Vagina (tissue), 2 donors: ENCODE measurements at places on chromosomes 13 and 19.
A peak's percentile ranks its signal among the peaks of the same experiment; 100 is the strongest.

DNA sequence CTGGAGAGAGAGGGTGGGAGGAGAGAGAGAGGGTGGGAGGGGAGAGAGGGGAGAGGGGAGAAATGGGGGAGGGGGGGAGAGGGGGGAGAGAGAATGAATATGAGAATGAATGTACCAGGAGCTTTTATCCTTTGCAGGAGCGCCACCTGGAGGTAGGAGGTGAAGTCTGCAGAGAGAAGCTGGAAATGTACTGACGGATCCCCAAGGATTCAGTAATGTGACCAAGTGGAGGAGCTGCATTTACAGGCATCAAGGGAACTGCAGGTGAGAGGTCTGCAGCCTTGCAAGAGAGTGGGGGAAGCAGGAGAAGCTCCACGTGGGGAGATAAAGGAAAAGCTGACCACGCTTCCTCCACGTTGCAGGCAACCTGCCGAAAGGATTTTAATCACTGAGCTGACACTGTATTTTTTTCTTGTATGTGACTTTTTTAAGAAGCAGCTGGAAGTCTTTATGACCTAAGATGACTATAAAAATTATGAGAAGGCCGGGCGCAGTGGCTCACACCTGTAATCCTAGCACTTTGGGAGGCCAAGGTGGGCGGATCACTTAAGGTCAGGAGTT is 33.7 kb downstream of the VSTM1 start:
- H3K27me3 ChIP-seq: no peaks in the 10 kb centered on the region
- no peaks in the 10 kb centered on the region for H3K36me3 ChIP-seq
- H3K4me1 ChIP-seq: no peaks in the 10 kb centered on the region
- H3K27ac ChIP-seq: no peak overlapping the region

GRCh38 chr19:13817615-13818371 is 22.6 kb downstream of the ZSWIM4 start:
- H3K27ac ChIP-seq: no peak overlapping the region
- no peak overlapping the region for H3K4me3 ChIP-seq
- no peak for DNase-seq
- no peaks in the 10 kb centered on the region for H3K4me1 ChIP-seq
- no peaks in the 10 kb centered on the region for H3K36me3 ChIP-seq

DNA sequence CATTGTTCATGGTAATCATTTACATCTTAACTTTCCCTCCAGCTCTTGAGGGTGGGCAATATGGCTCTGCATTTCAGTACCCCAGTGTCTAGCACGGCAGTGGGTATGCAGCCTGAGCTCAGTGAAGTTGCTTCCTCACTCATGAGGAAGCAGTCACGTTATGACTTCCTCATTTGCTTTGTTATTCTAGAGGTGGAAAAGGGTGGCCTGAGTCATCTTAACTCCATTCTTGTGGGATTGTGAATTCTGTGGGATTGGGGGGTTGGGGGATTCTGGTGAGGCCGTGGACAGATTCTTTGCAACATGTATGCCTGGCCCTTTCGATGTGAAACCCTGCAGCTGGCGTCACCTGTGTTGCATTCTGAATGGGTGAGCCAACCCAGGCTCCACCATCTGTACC is 406.7 kb upstream of the ZNF507 start:
- DNase-seq: no peak
- H3K36me3 ChIP-seq: no peaks in the 10 kb centered on the region
- H3K27me3 ChIP-seq: no peaks in the 10 kb centered on the region
- peaks cover 6% of the 10 kb centered on the region for H3K4me1 ChIP-seq

DNA sequence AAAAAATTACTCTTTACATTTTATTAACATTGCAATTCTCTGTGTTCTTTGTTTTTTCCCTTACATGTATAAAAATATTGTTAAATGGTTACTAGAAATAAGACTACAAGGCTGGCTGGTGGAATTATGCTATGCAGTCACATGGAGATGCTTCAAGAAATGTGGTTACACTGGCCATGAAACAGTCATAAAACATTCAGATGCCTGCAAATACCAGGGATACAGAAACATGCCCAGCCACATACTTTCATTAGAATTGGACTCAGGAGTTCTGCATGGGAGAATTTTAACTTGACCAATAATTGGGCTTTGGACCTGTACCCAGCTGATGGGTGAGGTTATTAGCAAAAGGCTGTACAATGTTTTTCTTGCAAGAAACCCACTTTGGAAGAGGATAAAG is 1407.7 kb upstream of the SLC10A2 start:
- no peaks in the 10 kb centered on the region for H3K36me3 ChIP-seq
- no peak overlapping the region for H3K27ac ChIP-seq
- H3K27me3 ChIP-seq: no peaks in the 10 kb centered on the region
- no peak for DNase-seq
- H3K4me1 ChIP-seq: no peaks in the 10 kb centered on the region
- H3K4me3 ChIP-seq: no peak overlapping the region

GRCh38 chr19:56097306-56097705 is 23.8 kb downstream of the ZNF787 start:
- no peaks in the 10 kb centered on the region for H3K4me1 ChIP-seq
- H3K4me3 ChIP-seq: no peak overlapping the region
- H3K27ac ChIP-seq: no peak overlapping the region
- DNase-seq: no peak
- no peaks in the 10 kb centered on the region for H3K36me3 ChIP-seq

DNA sequence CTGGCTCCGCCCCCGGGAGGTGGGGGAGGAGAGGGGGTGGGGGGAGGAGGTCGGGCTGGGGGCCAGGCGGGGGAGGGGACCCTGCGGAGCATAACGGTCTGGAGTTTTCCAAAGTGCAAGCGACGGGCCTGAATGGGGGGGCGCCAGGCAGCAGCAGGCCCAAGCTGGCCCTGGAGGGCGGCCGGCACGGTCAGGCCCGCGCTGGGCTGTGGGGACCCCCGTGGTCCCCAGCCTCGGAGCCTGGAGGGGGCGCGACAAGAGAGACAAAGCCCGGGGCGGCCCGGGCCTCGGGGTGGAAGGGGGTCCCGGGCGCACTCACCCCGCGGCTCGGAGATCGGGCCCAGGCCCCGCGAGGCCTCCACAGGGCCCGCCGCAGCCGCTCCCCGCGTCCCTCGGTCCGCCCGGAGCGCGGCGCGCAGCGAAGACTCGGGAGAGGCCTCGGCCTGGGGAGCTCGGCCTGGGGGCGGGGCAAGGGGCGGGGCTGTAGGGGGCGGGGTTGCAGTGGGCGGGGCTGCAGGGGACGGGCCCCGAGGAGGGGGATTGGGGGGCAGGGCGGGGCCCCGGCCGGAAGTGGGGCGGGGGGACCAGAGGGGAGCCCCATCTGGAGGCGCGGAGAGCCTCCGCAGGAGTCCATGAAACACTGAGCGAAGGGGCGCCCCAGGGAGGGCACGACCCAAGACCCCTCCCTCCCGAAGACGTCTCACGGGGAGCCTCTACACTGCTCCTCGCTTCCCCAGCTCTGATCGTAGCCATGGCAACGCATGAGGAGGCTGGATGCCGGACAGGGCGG is 47.6 kb downstream of the PTPRS start:
- H3K36me3 ChIP-seq: no peaks in the 10 kb centered on the region
- no peaks in the 10 kb centered on the region for H3K27me3 ChIP-seq
- H3K4me1 ChIP-seq: peaks cover 61% of the 10 kb centered on the region
- H3K27ac ChIP-seq: peak overlapping the region; percentile 91

DNA sequence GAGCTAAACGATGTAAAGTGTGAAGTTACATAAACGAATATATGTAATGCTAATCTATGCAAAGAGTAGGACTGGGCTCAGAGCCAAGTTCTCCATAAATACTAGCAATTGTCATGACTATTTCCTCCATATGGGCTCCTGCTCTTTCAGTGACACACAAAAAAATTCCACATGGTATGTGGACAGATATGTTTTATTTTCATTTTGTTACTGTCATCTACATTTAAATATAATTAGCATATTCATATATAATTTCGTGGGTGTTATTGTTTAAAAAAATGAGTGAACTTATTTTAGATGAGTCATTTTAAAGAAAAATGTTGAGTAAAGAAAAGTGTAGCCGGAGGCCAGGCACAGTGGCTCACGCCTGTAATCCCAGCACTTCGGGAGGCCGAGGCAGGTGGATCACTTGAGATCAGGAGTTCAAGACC is 5.0 kb upstream of the IGSF23 start:
- no peak for DNase-seq
- no peaks in the 10 kb centered on the region for H3K4me1 ChIP-seq
- no peaks in the 10 kb centered on the region for H3K36me3 ChIP-seq
- no peak overlapping the region for H3K27ac ChIP-seq
- H3K27me3 ChIP-seq: no peaks in the 10 kb centered on the region

GRCh38 chr13:79455331-79455730 is 25.6 kb upstream of the NDFIP2 start:
- H3K27ac ChIP-seq: no peak overlapping the region
- no peak overlapping the region for H3K4me3 ChIP-seq
- no peaks in the 10 kb centered on the region for H3K4me1 ChIP-seq
- no peaks in the 10 kb centered on the region for H3K27me3 ChIP-seq
